LHCN-M2 (cell line): ENCODE measurements at places on chromosomes 6 and 20.

GRCh38 chr6:94362061-94362864 lies 942.9 kb upstream of the EPHA7 start:
- no peak for DNase-seq

GRCh38 chr20:51529081-51529681 lies 13.3 kb downstream of the NFATC2 start:
- DNase-seq = no peak

DNA sequence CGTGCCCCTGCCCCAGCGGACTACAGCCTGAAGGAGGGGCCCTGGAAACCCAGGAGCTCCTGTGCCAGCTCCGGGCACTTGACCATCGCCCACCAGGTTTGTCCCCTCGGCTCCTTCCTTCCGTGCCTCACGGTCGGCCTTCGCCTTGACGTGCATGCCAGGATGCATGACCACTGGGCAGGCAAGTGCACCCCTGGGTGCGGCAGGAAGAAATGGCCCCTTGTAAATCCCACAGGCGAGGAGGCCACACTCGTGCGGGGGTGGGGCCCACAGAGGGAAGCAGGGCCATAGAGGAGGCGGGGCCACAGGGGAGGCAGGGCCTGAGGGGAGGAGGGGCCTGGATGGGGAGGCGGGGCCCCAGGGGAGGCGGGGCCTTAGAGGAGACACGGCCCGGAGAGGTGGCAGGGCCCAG lies 81.7 kb downstream of the YTHDF1 start:
- DNase-seq = no peak

GRCh38 chr6:151142676-151143075 lies 97.1 kb upstream of the AKAP12 start:
- peak; percentile 20 for DNase-seq

GRCh38 chr6:136306466-136306865 lies 16.8 kb upstream of the BCLAF1 start:
- no peak for DNase-seq

DNA sequence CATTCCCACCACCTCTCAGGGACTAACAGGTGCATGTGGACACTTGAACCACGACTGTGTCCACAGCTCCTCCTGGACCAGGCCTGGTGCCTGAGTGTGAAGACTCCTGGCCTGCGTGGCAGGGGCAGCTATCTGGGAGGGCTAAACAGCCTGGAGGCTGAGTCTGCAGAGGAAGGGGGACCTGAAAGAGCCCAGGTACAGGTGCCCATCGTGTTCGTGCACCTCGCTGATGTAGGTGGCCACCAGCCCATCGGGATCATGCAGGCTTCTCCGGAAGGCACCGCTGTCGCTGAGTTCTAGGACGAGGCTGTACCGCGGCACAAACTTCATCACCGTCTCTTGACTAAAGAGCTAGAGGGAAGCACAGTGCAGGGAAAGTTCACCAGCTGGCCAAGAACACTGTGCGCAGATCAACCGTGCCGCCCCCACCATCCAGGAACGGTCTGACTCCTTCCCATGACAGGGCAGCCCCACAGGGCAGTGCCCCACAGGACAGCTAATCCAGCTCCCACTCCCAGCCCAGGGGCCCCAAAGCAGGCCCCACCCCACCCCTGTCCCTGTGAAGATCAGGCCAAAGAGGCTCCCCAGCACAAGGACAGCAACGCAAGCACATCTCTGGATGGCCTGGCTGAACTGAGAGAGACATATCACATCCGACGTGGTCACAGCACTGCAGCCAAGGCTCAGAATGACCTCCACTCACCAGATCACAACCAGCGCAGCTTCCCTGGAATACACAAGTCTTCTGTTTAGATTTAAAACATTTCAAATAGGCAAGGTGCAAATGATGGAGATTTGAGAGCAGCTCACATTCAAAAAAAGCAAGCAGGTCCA lies 14.8 kb downstream of the CST7 start:
- no peak for DNase-seq
